ENCODE measurements at places on chromosomes 7 and 10. TPM values are rescaled to one million over a fixed set of nuclear protein-coding genes. Genes with fewer than 3 reads are reported as not detected.

The ENKUR gene
- total RNA-seq, result 0.21 TPM

The FAM131B gene
- 1.5 TPM for total RNA-seq

The JAKMIP3 gene
- 1.0 TPM for total RNA-seq

The RBP4 gene
- total RNA-seq, result 2.8 TPM

The MYO3A gene
- total RNA-seq, result 3.3 TPM

The NPC1L1 gene
- not detected for total RNA-seq

The SKIDA1 gene
- total RNA-seq, result 3.0 TPM

The TMEM273 gene
- 8.7 TPM for total RNA-seq

The GNAT3 gene
- 4.0 TPM for total RNA-seq

The CPA5 gene
- 0.31 TPM for total RNA-seq

The TRRAP gene
- 34.6 TPM for total RNA-seq

The TWIST1 gene
- total RNA-seq, result 16.4 TPM

The MACC1 gene
- 6.9 TPM for total RNA-seq

The FBXL13 gene
- total RNA-seq, result 1.3 TPM

The SPDYE16 gene
- total RNA-seq, result 0.72 TPM

The DNAJC30 gene
- total RNA-seq, result 1.7 TPM

The PLXDC2 gene
- total RNA-seq, result 54.1 TPM

The TEX47 gene
- total RNA-seq, result not detected

The ARHGAP22 gene
- 2.1 TPM for total RNA-seq

The NEUROG3 gene
- total RNA-seq, result not detected

The CRTAC1 gene
- total RNA-seq, result 2.6 TPM

The STRA8 gene
- not detected for total RNA-seq

The SVIL gene
- total RNA-seq, result 424 TPM

The DRGX gene
- not detected for total RNA-seq

The ASB15 gene
- total RNA-seq, result 10.8 TPM

The NPY4R gene
- total RNA-seq, result not detected

The PRRT4 gene
- total RNA-seq, result 7.6 TPM

The PPP1R9A gene
- 156 TPM for total RNA-seq

The CPN1 gene
- total RNA-seq, result not detected

The HMX2 gene
- not detected for total RNA-seq
